ENCODE measurements at places on chromosomes 13 and 19.

DNA sequence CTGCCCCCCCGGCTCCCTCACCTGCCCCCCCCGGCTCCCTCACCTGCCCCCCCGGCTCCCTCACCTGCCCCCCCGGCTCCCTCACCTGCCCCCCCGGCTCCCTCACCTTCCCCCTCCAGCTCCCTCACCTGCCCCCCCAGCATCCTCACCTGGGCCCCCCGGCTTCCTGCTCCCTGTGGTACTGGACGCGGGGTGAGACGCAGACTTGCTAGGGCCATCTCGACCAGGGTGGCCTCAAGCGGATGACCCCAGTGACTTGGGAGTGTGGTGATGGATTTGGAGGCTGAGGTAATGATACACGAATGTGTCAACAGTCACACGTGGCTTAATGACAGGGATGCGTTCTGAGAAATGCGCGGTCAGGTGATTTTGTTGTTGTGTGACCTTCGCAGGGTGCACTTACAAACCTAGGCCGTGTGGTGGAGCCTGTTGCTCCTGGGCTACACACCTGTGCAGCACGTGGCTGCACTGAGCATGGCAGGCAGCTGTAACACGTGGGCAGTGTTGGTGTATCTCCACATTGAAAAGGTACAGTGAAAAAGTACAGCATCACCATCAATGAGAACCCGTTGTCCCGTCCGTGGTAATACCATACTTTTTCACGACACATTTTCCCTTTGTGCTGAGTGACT is 197.8 kb downstream of the TEX29 start:
- DNase-seq: no peak

GRCh38 chr13:93811071-93811737 is 584.6 kb downstream of the GPC6 start:
- no peak for DNase-seq

- no peak for DNase-seq
Measured at GRCh38 chr13:97165502-97166425, 56.4 kb upstream of the MBNL2 start.

DNA sequence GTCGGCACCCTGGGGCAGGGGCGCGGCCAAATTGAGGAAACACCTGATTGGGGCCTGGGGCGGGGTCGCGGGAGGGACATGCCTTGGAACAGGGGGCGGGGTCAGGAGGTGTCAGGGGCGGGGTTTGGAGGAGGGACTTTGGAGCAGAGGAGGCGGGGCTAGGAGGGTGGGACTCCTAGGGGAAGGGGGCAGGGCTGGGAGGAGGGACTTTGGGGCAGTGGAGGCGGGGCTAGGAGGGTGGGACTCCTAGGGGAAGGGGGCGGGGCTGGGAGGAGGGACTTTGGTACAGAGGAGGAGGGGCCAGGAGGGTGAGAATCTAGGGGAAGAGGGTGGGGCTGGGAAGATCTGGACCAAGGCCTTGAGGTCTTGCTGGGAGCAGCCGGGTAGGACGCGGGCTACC is 21.9 kb downstream of the GRIN2D start:
- DNase-seq: peak; percentile 97

- no peak for DNase-seq
Measured at GRCh38 chr19:37936886-37937285, 29.9 kb downstream of the SIPA1L3 start.

DNA sequence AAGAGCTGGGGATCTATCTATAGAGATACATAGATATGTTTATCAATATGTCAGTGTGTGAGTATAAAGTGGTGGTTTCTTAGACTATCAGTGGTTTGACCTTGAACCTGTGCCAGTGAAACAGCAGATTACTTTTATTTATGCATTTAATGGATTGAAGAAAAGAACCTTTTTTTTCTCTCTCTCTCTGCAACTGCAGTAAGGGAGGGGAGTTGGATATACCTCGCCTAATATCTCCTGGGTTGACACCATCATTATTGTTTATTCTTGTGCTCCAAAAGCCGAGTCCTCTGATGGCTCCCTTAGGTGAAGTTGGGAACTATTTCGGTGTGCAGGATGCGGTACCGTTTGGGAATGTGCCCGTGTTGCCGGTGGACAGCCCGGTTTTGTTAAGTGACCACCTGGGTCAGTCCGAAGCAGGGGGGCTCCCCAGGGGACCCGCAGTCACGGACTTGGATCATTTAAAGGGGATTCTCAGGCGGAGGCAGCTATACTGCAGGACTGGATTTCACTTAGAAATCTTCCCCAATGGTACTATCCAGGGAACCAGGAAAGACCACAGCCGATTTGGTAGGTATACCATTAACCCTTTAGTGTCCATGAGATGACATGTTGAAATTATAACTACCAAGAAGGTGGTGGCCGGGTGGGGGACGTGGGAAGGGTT is 880 bp downstream of the FGF9 start:
- no peak for DNase-seq

DNA sequence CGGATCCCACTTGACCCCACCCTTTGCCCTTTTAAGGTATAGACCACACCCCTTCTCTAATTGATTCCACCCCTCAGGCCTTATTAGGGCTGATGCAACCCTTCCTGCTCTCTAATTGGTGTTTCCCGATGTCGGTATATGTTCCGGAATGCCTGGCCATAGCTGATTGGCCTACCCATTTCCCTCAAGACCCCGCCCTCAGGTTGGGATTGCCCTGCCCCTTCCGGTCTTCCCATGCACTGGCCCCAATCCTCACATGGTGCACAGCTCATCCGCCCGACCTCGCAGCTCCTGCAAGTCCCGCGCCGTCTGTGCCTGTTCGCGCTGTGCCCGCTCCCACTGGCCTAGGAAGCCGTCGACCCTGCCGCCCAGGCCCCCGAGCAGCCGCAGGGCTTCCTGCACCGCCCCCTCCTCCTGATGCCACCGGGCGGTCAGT is 18.1 kb downstream of the TSKS start:
- DNase-seq: no peak

GRCh38 chr13:69618838-69619237 is 488.8 kb upstream of the ATXN8OS start:
- no peak for DNase-seq

DNA sequence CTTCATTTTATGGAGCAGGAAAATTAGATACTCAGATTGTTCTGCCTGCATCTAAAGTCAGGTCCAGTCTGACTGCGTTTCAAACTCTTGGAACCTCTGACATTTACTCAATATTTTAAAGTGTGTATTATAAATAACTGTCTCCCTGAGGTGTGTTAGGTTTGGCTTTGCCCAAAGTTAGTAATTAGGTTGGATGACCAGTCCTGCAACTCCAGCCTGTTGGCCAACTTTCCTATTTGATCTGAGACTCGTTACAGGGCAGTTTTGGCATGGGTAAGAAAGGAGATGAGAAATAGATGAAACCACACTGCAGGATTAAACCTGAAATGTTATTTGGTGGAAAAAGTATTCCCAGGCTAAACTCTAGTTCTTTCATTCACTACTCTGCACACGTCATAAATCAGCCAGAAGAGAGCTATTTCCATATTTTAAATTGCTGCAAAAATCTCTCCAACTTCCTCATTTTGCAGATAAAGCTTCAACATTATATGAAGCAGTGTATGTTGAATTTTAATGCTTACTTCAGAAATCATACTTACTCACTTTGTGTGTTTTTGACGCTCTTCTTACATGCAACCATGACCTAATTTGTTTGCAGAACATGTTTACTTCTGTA is 357.1 kb downstream of the DCT start:
- DNase-seq: no peak

GRCh38 chr13:29923554-29924481 is 73.4 kb upstream of the UBL3 start:
- peak; percentile 81 for DNase-seq

DNA sequence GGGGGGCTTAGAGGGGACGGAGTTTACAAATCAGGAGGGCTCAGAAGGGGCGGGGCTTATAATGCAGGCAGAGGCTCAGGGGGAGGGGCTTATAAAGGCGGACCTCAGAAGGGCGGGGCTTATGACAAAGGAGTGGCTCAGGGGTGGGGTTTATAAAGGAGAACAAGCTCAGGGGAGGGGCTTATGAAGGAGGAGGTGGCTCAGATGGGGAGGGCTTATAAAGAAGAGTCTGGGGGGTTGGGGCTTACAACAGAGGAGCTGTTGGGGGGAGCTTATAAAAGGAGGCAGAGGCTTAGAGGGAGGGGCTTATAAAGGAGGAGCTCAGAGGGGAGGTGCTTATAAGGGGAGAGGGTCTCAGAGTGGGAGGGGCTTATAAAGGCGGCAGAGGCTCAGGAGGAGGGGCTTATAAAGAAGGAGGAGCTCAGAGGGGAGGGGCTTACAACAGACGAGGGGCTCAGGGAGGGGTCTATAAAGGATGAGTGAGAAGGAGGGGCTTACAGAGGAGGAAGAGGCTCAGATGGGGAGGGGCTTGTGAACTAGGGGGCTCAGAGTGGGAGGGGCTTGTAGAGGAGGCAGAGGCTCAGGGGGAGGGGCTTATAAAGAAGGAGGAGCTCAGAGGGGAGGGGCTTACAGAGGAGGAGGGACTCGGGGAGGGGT is 1.0 kb downstream of the SMIM24 start:
- DNase-seq: no peak

- DNase-seq: no peak
Measured at GRCh38 chr19:11046605-11047354, 42.5 kb upstream of the LDLR start.

DNA sequence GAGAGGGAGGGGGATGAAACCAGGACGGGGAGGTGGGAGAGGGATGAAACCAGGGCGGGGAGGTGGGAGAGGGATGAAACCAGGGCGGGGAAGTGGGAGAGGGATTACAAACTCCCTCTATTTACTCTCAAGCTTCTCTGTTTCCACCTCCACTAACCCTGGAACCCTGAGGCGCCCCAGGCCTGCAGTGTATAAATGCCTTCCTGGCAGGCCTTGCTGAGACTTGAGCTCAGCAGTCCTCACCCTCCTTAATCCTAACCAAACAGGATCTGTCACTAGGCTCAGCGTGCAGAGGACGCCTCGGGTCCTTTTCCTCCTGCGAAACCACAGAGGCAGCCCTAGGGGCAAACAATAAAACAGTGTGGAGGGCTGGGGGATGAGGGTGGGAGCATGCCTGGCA is 32.1 kb upstream of the OR1M1 start:
- DNase-seq: peak; percentile 54

DNA sequence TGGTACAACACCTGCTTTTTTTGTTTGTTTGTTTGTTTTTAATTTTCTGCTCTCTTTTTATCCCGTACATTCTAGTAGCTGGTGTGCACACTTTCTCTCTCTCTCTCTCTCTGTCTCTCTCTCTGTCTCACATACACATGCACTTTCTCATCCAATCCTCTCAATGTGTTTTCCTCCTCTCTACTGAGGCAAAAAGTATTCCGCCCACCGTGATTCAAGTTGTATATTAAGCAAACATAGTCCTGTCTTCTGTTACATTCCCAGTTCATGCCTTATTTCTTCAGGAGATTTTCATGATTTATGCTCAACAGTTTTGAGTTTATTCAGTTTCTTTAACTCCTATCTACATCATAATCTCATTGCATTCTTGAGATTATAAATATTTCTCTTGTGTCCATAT is 38.2 kb upstream of the SCEL start:
- no peak for DNase-seq

GRCh38 chr19:55632463-55632834 is 8.1 kb upstream of the ZNF784 start:
- peak; percentile 94 for DNase-seq

Measured in H1 (cell line).